ENCODE measurements at places on chromosomes 13 and 19.

- DNase-seq, result no peak
Observed at GRCh38 chr19:14181906-14182305, 24.1 kb downstream of the ADGRL1 start.

- DNase-seq, result no peak
Observed at GRCh38 chr19:19866611-19867248, 1.0 kb downstream of the ZNF253 start.

DNA sequence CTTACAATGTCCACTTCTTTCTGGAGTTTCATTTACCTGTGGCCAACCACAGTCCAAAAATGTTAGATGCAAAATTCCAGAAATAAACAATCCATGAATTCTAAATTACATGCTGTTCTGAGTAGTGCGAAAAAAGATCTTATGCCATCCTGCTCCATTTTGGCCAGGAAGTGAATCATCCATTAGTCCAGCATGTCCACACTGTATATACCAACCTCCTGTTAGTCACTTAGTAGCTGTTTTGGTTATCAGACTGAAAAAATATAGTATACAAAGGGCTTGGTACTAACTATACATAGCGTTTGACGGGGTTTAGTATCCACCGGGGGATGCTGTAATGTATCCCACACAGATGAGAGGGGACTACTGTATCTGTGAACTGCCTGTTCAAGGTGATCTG is 618.0 kb upstream of the ARGLU1 start:
- peak; percentile 45 for DNase-seq

GRCh38 chr13:80296638-80297037 is 44.3 kb downstream of the SPRY2 start:
- DNase-seq, result no peak

DNA sequence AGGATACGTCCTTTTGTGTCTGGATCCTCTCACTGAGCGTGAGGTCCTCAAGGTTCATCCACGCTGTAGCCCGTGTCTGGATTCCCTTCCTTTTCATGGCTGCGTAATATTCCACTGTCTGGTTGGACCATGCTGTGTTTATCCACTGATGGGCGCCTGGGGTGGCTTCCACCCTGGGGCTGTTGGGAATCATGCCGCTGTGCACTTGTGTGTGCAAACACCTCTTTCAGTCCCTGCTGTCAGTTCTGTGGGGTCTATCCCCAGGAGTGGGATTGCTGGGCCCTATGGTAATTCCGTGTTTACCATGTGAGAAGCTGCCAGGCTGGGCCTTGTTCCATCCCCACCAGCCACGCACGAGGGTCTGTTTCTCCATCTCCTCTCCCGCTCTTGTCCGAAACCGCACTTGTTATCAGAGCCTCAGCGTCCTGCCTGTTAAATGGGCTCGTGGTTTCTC is 98.6 kb downstream of the GADD45B start:
- DNase-seq, result no peak

GRCh38 chr19:42028304-42029216 is 34.5 kb upstream of the ATP1A3 start:
- no peak for DNase-seq

DNA sequence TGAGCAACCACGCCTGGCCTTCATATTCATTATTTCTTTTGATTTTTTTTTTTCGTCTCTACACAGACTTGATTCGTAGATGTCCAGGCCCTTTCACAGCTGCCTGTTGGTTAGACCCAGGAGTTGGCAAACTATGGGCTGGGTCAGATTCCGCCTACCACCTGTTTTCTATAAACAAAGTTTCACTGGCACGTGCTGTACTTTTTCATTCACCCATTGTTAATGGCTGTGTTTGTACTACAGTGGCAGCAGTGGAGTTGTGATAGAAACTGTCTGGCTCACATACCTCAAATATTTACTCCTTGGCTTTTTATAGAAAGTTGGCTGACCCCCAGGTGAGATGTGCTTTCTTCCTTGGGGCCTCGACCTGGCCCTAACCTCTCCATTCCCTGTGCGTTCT is 72.9 kb upstream of the TEX29 start:
- no peak for DNase-seq

- DNase-seq, result no peak
Observed at GRCh38 chr13:95301968-95302393, 730 bp upstream of the ABCC4 start.

GRCh38 chr13:26436914-26437313 is 120.6 kb upstream of the WASF3 start:
- no peak for DNase-seq

DNA sequence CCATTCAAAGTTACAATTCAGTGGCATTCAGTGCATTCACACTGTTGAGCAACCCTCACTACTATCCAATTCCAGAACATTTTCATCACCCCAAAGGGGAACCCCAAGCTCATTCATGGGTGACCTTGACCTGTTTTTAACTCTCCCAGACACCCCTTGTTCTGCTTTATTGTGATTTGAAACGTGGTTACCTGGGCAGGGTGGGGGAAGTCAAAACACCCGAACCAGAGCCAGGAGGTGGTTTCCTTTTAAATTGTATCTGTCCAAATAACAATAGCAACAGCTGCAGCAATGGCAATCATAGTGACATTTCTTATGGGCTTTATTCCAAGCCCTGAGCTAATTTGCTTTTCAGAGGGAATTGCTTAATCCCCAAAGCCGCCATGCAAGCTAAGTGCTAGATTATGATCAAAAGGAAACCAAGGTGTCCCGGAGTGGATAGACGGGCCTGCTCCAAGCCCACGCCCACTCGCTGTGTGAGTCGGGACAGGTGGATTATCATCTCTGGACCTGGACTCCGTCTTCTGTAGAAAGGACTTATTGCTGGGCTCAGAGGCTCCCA is 6.1 kb downstream of the PTGIR start:
- DNase-seq, result no peak

DNA sequence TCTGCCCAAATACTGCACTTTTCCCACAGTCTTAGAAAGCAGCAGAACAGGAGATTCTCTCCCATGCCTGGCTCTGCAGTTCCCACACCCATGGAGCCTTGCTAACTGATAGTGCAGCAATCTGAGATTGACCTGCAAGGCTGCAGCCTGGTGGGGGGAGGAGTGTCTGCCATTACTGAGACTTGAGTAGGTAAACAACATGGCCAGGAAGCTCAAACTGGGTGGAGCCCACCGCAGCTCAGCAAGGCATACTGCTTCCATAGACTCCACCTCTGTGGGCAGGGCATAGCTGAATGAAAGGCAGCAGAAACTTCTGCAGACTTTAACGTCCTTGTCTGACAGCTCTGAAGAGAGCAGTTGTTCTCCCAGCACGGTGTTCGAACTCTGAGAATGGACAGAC is 358.5 kb upstream of the PCDH9 start:
- no peak for DNase-seq

DNA sequence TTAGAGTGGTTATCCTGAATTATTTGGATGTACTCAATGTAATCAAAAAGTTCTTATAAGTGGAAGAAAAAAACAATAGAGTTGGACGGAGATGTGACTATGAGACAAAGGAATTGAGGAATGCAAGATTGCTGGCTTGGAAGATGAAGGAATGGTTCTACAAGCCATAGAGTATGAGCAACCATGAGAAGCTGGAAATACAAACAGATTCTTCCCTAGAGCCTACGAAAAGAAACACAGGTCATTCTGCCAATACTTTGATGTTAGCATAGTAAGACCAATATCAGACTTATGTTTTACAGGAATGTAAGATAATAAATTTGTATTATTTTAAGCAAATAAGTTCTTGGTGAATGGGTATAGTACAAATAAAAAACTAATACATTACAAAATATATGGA is 249.2 kb downstream of the DIAPH3 start:
- peak; percentile 52 for DNase-seq

DNA sequence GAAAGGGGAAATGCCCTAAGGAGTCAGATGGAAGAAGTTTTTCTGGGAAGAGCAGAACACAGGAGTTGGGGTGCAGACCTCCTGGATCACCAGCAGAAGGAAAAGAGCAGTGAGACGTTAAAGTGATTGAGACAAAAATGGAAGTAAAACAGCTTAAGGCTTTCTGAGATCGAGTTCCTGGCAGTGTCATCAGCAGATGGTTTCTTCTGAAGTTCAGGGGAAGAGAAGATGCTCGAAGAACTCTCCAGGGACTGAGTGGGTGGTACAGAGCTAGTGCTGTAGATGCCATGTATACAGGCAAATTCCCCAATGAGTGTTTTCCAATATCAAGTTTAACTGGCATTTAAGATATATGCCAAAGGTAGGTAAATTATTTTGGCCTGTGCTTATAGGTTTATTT is 272.2 kb upstream of the KLF12 start:
- no peak for DNase-seq

- DNase-seq, result no peak
Observed at GRCh38 chr19:41718761-41719160, 10.3 kb downstream of the CEACAM5 start.

- no peak for DNase-seq
Observed at GRCh38 chr13:75512253-75512652, 25.4 kb downstream of the COMMD6 start.

DNA sequence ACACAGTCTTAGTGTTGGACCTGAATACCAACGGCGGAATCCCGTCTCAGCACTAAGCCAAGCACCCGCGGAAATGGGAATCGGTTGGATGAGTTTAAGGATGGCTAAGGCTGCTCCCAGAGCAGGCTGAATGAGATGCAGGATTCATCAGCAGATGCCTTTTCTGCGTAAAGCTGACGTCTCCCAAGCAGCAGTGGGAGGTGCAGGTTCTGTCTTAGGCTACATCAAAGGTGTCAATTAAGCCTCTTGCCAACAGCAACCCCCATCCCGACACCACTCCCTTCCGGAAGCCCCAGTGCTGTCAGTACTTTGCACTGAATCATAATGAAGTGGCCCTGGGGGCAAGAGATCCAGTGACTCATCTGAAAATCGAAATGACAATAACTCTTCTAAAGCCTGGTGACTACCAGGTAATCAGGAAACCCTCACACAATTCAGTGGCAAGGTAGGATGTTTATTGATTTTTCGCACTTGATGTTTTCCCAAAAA is 275.6 kb downstream of the DCLK1 start:
- DNase-seq, result no peak

DNA sequence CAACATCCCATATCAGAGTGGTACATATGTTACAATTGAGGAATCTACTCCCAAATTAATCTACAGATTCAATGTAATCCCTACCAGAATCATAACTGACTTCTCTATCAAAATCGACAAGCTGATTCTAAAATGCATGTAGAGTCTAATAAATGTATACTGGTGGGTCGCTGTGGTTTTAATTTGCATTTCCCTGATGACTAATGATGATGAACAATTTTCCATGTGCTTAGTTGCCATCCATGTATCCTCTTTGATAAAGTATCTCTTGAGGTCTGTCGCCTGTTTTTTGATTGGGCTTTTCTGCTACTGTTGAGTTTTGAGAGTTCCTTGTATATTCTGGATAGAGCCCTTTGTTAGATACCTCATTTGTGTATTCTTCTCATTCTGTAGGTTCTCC is 43.8 kb downstream of the KLF12 start:
- no peak for DNase-seq

- no peak for DNase-seq
Observed at GRCh38 chr19:23261496-23262020, 11.4 kb upstream of the ZNF724 start.

- DNase-seq, result no peak
Observed at GRCh38 chr19:1968279-1969175, 27.6 kb downstream of the CSNK1G2 start.

GRCh38 chr13:24147570-24147963 is 13.0 kb upstream of the SPATA13 start:
- DNase-seq, result no peak

DNA sequence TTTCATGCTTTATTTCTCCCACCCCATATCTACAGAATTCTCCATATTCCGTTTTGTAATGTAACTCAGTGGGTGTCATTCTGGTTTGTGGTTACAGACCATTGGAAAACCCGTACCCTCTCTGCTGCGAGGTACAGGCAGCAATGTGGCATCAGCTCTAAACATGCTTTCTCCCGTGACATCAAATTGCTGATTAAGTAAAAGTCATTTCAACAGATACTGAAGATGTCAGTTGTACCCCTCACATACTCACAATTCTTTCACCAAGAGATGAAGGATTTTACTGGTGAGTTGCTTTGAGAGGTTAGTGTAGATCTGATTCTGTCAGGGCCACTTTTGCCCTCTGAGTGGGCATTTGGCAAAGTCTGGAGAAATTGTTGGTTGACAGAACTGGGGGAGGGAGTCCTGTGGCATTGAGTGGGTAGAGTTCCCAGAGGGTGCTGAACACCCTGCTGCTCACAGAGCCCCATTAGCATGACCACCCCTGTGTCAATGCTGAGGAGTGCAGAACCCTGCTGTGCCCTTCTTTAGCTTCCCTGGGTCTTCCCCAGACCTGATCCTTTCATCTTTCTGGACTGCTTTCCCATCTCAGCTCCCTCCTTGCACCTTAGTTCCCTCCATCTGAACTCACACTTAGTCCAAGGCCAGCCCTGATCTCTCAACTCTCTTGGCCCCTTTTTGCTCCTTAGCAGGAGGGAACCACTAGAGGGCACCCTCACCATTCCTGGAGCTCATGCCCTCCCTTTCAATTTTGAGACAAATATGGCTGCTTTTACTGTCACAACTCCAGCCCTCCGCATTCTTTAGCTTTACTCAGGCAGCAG is 39.9 kb upstream of the CEACAM8 start:
- no peak for DNase-seq

- DNase-seq, result no peak
Observed at GRCh38 chr13:110186231-110186855, 120.6 kb downstream of the COL4A1 start.

- peak; percentile 86 for DNase-seq
Observed at GRCh38 chr13:109156181-109156935, 526.9 kb downstream of the MYO16 start.

- no peak for DNase-seq
Observed at GRCh38 chr13:36737524-36738083, 63.8 kb downstream of the SERTM1 start.
